ENCODE measurements at places on chromosomes 12 and 14.
A peak's percentile ranks its signal among the peaks of the same experiment; 100 is the strongest.

DNA sequence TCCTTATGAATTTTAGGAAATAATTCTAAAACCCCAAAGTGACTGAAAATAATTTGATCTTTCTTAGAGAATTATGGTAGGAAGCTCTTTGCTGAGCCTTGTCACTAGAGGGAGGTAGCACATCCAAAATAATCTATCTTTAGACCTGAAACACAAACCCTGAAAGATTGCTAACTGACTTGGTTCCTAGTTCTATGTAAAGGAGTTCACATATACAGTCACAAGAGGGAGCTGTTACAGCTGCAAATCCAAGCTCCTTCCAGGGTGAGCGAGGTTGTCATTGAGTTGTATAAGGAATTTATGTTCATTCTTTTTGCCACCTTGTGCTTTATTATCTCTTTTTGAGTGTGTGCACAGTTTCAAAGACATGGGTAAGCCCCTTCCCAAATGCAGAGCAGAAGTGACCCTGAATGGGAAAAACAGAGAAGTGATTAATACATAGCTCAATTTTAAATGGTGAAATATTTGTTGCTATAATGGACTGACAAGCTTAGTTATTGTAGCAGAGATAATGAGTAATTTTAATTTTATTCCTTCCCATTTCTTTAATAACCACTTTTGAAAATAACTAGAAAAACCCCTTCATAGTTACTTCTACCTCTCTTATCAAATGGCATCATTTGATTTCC is 387.9 kb downstream of the DAD1 start:
- DNase-seq, result peak; percentile 87

- no peak for DNase-seq
Observed at GRCh38 chr14:101286271-101287018, 274.9 kb upstream of the DIO3 start.

GRCh38 chr12:40310211-40310610 is 85.4 kb downstream of the LRRK2 start:
- no peak for DNase-seq

DNA sequence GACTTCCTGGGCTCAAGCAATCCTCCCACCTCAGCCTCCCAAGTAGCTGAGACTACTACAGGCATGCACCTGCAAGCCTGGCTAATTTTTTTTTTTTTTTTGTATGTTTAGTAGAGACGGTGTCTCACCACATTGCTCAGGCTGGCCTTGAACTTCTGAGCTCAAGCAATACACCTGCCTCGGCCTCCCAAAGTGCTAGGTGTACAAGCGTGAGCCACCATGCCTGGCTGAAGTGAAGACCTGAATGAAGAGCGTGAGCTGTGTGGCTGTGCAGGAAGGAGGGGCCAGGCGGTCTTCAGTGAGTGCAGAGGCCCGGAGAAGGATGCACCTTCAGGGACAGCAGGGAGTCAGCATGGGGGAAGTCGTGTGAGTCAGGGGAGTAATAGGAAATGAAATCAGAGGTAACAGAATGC is 14.9 kb upstream of the NFKBIA start:
- DNase-seq, result no peak

Data from hematopoietic multipotent progenitor cell treated with erythropoietin and hydrocortisone succinate and interleukin-3 and kit ligand, for 6 days (in vitro differentiated cells).